ENCODE measurements at places on chromosomes 2 and 18.
A peak's percentile ranks its signal among the peaks of the same experiment; 100 is the strongest.

DNA sequence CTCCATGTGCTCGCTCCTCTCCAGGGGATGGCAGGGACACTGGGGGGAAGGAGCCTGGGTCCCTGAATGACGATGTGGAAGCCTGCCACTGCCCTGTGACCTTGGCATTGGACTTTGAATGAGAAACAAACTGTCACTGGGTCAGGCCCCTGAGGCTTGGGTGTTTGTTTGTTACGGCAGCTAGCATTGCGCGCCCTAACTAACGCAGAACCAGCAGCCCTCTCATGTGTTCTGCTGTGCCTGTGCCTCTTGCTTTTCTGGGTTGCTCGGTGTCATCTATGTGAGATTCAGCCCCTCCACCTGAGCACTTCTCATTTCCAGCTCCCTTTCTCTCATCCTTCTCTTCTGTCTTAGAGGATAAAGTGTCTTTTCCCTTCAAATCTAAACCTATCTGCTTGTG, 23.6 kb upstream of the INHBB start:
- no peaks in the 10 kb centered on the region for H3K4me1 ChIP-seq
- DNase-seq, result no peak
- H3K36me3 ChIP-seq, result no peaks in the 10 kb centered on the region
- no peak overlapping the region for H3K4me3 ChIP-seq
- no peak overlapping the region for H3K27ac ChIP-seq
- no peaks in the 10 kb centered on the region for H3K27me3 ChIP-seq

DNA sequence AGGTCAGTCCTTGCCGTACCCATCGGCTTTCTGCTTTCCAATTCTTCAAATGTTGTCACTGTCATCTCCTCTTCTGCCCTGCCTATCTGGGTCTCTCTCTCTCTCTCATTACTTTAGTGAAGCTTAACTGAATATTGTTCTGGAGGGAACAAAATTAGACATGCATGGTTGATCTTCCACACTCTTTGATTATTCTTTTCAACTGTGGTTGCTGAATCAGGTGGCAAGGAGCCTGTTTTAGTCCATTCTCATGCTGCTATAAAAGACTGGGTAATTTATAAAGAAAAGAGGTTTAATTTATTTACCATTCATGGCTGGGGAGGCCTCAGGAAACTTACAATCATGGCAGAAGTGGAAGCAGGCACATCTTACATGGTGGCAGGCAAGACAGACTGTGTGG, 157.9 kb downstream of the ARL4C start:
- no peak for DNase-seq
- no peaks in the 10 kb centered on the region for H3K27me3 ChIP-seq
- H3K27ac ChIP-seq, result no peak overlapping the region
- no peak overlapping the region for H3K4me3 ChIP-seq
- no peaks in the 10 kb centered on the region for H3K4me1 ChIP-seq
- H3K36me3 ChIP-seq, result no peaks in the 10 kb centered on the region

- H3K27ac ChIP-seq, result no peak overlapping the region
- H3K4me3 ChIP-seq, result no peak overlapping the region
- H3K36me3 ChIP-seq, result no peaks in the 10 kb centered on the region
- DNase-seq, result no peak
- H3K27me3 ChIP-seq, result no peaks in the 10 kb centered on the region
- peaks cover 31% of the 10 kb centered on the region for H3K4me1 ChIP-seq
These were observed 170.3 kb upstream of the SPRED2 start for GRCh38 chr2:65602603-65603235.

DNA sequence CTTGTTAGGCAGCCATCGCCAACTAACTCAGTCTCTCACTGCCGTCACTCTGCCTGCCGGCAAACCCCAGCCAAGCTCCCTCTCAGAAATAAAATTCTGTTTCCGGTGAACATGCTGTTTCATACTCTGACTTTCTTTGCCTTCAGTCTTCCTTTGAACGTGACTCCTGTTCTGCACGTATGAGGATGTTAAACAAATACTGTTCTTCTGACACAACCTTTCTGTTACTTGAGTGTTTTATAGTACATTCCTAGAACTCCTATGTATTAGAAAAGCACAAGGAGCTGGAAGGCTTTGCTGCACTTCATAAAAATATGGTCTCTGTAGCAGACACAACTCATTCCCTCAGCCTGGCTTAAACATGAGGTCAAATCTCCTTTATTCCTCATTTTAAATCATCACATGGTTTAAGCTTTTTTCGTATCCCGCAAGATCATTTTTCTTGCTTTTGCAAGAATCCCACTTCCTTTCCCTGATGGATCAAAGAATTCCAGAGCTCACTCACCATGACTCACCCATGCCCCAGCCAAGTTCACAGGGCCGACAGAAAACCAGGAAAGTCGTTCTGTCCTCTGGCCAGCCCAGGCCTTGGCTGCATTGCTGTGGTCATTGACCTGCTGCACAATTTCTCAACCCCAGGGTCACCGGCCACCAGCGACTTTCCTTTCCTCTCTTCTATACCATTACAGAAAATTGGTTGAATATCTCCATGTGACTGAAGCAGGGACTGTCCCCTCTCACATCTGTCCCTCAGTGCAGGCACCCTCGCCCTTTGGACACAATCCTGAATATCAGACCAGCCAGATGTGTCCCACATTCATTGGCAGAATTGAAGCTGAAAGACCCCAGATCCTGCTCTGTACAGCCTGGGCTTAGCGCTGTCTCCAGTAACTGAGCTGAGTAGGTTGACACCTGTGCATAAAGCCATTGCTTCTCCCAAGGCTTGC, 183.1 kb upstream of the ARL4C start:
- H3K4me3 ChIP-seq, result no peak overlapping the region
- DNase-seq, result no peak
- H3K27me3 ChIP-seq, result no peaks in the 10 kb centered on the region
- no peaks in the 10 kb centered on the region for H3K36me3 ChIP-seq
- no peaks in the 10 kb centered on the region for H3K4me1 ChIP-seq

DNA sequence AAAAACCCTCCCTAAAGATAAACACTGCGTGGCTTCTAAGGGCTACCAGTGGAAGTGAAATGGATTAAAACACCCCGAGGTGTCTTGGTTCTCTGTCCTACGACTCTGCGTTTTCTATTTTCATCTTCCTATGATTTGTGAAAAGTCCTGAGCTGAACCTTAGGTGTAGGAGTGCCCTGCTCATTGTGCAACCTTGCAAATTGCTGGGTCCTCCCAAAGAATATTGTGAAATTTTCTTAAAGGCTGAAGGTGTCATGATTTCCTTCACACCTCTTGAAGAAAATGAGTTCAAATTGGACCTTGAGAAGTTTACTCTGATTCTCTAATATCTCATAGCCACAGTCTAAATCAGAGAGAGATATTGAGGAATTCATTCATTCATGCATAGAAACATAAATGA, 1.8 kb upstream of the SLC19A3 start:
- H3K27ac ChIP-seq, result no peak overlapping the region
- H3K4me3 ChIP-seq, result no peak overlapping the region
- no peaks in the 10 kb centered on the region for H3K36me3 ChIP-seq

GRCh38 chr2:216690853-216691741, 4.3 kb downstream of the IGFBP5 start:
- peak overlapping the region; percentile 57 for H3K4me3 ChIP-seq
- no peak overlapping the region for H3K27ac ChIP-seq
- DNase-seq, result peak; percentile 19
- no peaks in the 10 kb centered on the region for H3K4me1 ChIP-seq
- H3K27me3 ChIP-seq, result peaks cover 20% of the 10 kb centered on the region

- H3K4me1 ChIP-seq, result no peaks in the 10 kb centered on the region
- H3K27ac ChIP-seq, result no peak overlapping the region
- DNase-seq, result no peak
- H3K4me3 ChIP-seq, result no peak overlapping the region
- no peaks in the 10 kb centered on the region for H3K27me3 ChIP-seq
- no peaks in the 10 kb centered on the region for H3K36me3 ChIP-seq
These were observed 23.2 kb downstream of the MEMO1 start for GRCh38 chr2:31987454-31988220.

DNA sequence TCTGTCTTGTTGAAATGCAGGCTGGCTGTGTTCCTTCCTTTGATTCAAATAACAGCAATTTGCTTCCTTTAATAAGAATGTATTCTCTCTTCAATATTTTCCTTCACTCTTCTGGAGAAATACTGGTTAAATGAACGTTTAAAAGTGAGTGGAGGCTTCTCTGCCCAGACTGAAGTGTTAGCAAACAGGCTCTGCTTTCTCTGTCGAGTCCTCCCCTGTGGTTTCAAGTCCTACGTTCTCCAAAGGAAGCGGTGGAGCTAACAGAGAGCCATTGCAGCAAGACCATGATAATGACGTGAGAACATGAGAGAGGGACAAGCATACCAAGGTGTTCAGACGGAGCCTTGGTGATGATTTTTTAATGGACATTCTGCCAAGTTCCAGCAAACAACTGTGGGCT, 26.2 kb upstream of the PID1 start:
- H3K27ac ChIP-seq, result no peak overlapping the region
- H3K27me3 ChIP-seq, result no peaks in the 10 kb centered on the region
- H3K4me3 ChIP-seq, result no peak overlapping the region
- peak; percentile 80 for DNase-seq
- H3K4me1 ChIP-seq, result 0 out of 2 replicates have a peak, but pooled peaks cover 4% of the 10 kb centered on the region
- no peaks in the 10 kb centered on the region for H3K36me3 ChIP-seq

DNA sequence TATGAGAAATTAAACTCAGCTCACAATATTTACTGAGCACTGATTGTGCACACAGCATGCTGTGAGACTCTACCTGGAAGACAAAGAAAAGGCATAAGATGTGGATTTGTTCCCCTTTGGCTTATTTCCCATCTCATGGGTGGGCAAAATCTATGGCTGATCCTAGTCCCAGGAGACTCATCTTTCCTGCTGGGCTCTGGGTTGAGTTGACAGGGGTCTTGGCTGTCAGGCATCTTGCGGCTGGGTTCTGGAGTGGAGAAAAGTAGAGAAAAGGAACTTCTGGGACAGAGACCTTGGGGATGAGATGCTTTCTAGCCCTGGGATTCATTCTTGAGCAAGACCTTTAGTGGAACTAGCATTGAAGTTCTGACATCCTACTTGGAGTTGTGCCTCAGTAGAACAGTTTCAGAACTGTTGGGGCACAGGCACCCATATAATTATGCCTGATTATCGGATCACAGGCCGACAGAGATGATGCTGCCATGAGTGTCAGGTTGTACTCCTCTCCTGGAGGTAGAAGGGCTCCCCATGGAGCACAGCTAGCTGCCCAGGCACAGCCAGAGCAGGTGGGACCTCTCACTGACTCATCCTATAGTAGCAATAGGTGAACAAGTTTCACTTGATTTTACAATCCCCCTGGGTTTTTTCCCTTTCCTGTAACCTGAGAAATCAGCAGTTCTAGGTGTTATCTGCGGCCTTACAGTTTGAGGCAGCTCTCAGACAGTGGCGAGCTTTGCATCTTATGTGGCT, 260.9 kb downstream of the CYRIA start:
- no peaks in the 10 kb centered on the region for H3K27me3 ChIP-seq
- H3K27ac ChIP-seq, result no peak overlapping the region
- no peak overlapping the region for H3K4me3 ChIP-seq
- H3K4me1 ChIP-seq, result no peaks in the 10 kb centered on the region
- H3K36me3 ChIP-seq, result no peaks in the 10 kb centered on the region

- no peaks in the 10 kb centered on the region for H3K27me3 ChIP-seq
- no peak overlapping the region for H3K27ac ChIP-seq
- H3K4me1 ChIP-seq, result no peaks in the 10 kb centered on the region
These were observed 102.9 kb upstream of the TGFA start for GRCh38 chr2:70656421-70657010.

Measured in MM.1S (cell line).